HuH-7.5 (cell line): ENCODE measurements at places on chromosomes 11 and 22.

- no peak for DNase-seq
These were observed 52.6 kb downstream of the IGSF9B start for GRCh38 chr11:133903875-133904817.

GRCh38 chr11:122617297-122617696 lies 38.2 kb upstream of the UBASH3B start:
- no peak for DNase-seq

DNA sequence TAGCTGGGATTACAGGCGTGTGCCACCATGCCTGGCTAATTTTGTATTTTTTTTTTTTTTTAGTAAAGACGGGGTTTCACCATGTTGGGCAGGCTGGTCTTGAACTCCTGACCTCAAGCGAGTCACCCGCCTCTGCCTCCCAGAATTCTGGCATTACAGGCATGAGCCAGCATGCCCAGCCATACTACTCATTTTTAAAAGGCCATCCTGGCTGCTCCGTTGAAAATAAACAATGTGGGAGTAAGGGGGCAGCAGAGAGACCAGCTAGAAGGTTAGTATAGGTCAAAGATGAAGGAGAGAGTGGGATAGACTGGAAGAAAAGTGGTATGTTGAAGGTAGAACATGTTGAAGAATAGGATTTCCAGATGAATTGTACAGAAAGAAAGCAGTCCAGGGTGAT lies 17.6 kb upstream of the LIN7C start:
- no peak for DNase-seq

DNA sequence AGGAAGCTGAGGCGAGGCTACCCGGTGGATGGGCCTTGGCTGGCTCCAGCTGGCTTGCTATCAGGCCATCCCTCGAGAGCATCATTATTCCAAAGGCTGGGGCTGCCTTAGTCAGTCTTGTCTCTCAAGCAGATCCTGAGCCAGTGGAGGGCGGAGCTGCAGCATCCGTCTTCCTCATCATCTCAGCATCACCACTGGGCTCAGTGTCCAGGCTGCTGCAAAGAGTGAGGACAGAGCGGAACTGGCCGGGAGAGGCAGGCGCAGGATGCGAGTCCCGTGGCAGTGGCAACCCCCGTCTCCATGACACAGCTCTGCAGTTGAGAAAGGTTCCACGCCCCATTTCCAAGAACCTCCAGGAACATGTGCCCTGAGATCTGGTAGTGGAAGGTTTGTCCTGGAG lies 4.4 kb downstream of the TP53I11 start:
- DNase-seq: no peak

DNA sequence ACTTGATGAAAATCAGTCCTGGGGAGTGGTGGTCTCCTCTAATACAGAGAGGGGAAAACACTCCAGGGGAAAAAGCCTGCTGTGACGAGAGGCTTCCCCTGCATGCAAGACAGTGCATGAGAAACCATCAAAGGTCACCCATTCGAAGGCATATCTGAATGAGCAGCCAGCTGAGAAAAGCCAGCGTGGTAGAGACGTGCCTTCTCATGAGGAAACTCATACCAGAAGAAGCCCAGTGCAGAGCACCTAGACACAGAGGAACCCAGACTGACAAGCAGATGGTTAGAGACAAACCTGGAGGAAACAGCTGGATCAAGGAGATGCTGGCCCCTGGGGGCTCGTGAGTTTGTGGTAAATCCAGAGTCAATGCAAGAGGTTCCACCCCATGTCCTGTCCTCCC lies 534.8 kb downstream of the BRD1 start:
- no peak for DNase-seq

DNA sequence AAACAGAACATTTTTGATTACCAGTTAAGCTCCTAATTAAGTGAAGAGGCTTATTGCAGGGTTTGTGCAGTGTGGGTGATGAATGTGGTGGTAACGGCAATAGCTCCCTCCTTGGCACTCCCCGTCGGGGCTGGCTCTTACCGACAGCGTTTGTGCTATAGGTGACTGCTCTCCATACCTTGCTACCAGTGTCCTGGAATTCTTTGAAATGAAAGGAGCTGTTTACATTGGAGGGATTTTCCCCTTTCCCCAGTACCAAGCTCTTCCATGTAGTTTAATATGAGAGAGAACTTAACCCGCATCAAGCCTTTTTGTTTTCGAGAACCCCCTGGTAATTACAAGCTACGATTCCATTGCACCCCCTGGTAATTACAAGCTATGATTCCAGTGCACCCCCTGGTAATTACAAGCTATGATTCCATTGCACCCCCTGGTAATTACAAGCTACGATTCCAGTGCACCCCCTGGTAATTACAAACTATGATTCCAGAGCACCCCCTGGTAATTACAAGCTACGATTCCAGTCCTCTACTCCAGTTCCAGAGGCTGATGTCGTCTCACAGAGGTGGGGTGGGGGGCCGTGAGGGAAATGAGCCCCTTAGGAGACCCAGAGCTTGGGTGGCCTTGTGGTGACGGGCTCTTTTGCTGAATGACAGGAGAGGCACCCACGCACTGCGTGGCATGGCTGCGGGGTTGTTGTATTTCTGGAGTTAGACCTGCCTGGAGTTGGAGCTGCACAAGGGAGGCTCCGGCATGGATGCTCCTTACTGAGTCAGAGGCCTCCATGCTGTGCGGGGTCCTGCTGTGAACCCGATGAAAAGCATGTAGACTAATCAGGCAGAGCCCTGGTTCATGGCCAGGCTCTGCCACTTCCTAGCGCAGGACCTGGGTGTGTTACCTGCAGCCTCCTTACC lies 205.3 kb downstream of the TBC1D22A start:
- DNase-seq: no peak

DNA sequence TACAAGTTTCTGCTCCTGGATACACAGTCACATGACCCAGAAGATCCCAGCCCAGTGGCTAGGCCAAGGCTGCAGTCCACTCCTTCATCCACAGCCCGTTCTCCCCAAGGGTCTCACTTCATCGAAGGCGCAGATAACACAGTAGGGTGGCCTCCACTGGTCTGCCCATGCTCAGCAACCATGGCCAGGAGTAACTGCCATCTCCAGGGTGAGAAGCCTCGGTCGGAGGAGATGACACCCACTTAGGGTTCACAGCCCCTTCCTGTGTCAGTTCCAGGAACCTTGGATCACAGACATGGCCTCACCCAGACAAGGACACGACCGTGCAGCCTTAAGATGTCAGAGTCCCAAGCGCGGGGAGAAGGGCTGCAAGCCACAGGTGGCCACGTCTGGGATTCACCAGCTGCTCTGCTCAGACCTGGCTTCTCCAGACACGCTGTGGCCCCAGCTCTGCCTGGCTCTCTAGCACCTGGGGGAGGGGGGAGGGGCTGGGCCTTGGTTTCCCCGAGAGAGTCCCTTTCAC lies 2.6 kb downstream of the BET1L start:
- no peak for DNase-seq

DNA sequence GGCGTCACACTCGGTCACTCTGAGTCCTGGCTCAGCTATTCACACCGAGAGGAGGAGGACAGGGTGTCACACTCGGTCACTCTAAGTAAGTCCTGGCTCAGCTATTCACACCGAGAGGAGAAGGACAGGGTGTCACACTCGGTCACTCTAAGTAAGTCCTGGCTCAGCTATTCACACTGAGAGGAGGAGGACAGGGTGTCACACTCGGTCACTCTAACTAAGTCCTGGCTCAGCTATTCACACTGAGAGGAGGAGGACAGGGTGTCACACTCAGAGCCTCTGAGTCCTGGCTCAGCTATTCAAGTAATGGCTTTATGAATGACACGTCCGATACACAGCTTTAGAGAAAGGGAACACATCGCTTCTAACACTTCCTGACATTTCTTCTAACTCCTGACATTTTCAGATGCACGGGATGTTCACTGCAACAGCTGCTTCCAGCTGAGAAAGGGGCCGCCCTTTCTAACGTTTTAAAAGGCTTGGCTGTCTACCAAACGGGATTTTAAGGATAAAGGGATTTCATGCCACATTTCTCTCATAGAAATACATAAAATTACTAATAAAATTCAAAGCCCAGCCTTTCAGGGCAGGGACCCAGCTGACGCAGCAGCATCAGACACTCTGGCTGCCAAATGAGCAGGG lies 28.1 kb downstream of the DRD4 start:
- no peak for DNase-seq

- no peak for DNase-seq
These were observed 108.4 kb downstream of the GALNT18 start for GRCh38 chr11:11513422-11513821.

- no peak for DNase-seq
These were observed 340.8 kb downstream of the MN1 start for GRCh38 chr22:27460591-27461347.

DNA sequence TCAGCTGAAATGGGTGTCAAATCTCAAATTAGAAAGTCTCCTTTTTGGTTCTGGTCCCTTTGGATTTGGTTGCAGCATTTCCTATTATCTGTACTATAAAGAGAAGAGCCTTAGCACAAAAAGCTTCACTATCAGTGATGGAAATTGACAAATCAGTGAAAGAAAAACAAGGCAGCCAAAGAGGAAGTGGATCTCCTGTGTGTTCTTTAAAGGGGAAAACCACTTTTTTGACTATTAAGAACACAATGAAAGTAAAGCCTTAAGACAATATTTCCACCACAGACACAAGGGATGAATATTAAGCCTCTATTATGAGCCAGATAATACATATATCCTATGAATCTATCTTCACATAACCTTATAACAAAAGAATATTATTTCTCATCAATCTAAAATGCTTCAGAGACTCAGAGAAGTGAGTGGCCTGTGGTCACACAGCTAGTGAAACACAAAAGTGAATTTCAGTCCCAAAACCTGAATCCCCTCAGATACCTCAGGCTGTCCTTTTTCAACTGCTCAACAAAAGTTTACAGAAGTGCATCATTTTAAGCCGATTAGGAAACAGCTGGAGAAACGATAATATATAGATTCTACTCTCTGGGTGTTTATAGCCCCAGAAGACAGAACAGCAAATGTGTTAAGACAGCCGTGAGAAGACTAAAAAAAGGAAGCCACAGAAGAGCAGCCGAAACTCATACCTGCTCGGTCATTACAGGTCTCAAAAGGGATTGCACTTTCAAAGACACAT lies 24.4 kb upstream of the FSHB start:
- DNase-seq: no peak

DNA sequence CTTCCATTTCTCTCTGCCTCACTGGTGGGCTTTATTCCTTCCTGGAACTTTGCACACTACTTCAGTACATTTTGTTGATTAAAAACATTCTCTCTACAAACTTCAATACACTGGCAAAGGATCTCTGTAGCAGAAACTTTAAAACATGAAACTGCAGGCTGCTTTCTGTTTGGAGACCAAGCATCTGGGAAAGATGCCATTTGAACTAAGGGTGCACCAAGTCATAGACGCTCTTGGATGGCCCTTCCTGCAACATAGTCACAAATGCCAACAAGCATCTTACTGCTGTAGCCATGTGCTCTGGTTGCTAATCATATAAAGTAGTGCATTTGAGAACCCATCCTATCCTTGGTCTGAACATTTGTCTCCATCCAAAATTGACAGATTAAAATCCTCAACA lies 56.4 kb downstream of the SNX19 start:
- no peak for DNase-seq

DNA sequence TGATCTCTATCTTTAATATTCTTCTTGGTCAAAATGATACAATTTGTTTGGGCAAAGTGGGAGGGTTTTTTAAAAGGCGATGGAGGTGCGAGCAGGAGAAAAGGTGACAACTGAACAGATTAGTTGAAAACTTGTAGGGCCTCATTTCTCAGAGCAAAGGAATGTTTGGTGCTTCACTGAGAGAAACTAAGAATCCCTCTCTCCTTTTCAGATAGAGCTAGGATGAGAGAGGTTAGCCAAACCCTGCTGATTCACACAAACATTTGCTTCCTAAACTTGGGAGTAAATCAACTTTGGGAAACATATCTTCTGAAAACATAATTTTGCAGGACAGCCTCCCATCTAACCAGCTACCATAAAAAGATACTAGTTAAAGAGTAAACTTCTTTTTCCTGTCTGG lies 57.0 kb downstream of the PHF21A start:
- no peak for DNase-seq

DNA sequence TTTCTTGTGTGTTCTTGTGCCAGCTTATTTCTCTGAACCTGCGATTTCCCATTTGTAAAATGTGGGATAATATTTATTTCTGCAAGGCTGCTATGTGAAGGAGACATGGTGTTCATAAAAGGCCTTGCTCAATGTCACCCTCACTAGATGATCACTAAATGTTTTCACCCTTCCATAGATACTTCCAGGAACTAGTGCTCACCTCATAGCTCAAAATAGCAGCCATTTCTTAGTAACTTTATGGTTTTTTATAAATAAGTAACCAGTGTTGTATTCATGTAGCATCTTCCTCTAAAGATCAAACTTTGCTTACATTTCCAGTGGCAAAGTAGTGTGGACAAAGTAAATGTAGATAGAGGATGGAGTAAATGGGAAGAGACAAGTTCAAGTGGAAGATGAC lies 23.8 kb downstream of the SYTL2 start:
- no peak for DNase-seq

GRCh38 chr22:38696606-38697424 lies 3.9 kb downstream of the JOSD1 start:
- DNase-seq: peak; percentile 27

DNA sequence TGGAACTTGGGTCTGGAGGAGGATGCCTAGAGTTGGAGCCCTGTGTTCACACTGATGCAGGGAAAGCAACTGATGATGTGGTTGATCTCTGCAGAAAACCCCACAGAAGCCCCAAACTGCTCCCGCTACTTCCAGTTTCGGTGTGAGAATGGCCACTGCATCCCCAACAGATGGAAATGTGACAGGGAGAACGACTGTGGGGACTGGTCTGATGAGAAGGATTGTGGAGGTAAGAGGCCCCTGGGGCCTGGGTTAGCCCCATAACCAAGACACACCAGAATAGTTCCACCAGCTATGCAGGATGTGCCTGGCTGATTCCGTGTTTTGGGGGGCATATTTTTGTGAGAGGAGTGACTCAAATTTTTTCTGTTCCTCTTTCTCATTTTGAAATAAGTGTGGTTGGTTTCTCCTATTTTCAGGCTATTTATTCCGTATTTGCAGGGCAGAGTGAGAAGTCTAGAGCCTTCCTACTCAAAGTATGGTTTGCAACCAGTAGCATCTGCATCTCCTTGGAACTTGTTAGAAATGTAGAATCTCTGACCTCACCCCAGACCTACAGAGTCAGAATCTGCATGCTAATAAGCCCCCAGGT lies 137.3 kb upstream of the SORL1-AS1 start:
- no peak for DNase-seq

DNA sequence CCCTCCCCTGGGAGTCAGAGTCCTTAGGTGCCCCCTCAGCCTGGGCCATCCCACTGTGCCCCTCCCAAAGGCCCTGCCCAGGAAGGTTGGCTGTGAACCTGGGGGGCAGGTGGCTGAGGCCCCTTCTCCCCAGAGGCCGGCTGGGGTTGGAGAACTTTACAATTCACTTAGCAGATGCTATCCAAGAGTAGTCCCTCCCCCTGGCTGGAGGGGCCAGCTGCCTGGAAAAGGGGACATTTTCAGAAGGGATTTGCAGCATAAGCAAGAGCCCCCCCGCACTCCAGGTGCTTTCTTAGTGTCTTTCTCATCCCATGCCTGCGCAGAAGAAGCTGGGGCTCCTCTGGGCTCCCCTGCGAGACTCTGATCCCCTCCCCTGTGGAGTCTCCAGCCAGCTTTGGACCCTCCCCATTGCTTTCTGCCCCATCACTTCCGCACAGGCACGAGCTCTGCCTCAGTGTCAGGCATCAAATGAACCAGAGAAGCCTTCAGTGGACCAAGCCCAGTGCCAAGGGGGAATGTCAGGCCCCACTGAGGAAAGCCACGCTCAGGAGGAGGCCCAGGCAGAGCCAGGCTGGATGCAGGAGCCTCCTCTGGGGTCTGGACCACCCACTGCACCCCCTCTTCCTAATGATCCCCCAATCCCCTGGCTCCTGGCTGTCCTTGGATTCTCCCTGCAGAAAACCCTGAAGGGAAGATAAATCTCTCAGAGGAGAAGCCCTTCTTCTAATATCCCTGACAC lies 3.7 kb downstream of the SSTR3 start:
- DNase-seq: no peak

GRCh38 chr11:22138264-22138663 lies 54.6 kb upstream of the ANO5 start:
- DNase-seq: no peak
